SK-N-DZ (cell line): ENCODE measurements at places on chromosomes 12 and 14.

GRCh38 chr12:124564232-124564958 is 3.0 kb downstream of the NCOR2 start:
- no peak for DNase-seq

GRCh38 chr12:96371790-96372699 is 28.2 kb downstream of the CDK17 start:
- DNase-seq: no peak

DNA sequence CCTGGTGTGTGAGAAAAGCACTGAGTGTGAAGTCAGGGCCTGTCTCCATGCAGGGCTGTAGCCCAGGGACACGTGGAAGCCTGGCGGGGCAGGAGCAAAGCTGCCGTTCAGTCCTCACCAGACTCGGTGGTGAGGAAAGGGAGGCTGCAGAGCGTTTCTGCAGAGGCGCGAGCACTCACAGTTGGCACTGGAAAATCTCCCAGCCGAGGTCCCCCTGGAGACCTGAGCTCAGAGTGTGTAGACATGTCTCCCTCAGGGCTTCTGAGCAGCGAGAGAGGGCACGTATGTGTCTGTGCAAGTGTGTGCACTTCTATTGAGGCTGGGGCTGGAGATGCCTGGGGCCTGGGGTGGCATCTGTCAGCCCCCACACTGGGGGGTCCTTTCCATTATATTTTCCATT is 11.0 kb upstream of the HHIPL1 start:
- DNase-seq: no peak

GRCh38 chr12:52876372-52876771 is 27.6 kb upstream of the KRT78 start:
- no peak for DNase-seq

DNA sequence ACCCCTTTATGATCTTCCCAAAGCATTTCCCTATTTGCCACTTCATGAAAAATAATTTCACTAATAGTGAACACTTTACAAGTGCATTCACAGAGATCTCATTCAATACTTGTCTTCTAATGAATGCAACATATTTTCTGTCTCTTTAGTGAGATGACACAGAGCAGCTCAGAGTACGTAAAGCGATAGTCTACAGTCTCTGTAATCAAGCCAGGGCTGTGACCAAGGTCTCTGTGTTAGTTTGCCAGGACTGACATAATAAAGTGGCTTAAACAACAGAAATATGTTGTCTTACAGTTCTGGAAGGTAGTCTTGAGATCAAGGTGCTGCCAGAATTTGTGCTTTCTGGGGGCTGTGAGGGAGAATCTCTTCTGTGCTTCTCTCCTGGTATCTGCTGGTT is 33.1 kb upstream of the FRS2 start:
- DNase-seq: no peak

- no peak for DNase-seq
These were observed 14.7 kb downstream of the PIK3C2G start for GRCh38 chr12:18275981-18276380.
